ENCODE measurements at places on chromosomes 6 and 20.

- DNase-seq, result no peak
Observed at GRCh38 chr20:58377766-58378401, 11.1 kb upstream of the VAPB start.

DNA sequence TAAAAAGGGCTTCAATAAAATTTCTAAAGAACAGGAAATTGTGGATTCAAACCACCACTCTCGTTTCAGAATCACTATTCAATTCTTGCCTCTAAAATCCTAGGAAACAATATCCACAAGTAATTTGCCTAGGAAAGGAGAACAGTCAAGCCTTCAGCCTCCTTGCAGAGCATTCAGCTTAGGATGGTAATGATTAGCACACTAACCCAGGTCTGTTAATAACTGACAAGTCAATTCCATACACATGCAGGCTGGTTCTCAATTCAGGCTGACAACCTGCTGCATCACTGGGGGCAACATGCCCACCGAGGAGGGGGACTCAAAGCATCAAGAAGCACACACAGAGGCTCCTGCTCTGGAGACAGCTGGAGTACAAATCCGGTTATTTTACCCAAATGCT, 57.6 kb downstream of the GMDS start:
- no peak for DNase-seq

GRCh38 chr6:1704711-1705110, 95.0 kb downstream of the FOXC1 start:
- DNase-seq, result no peak

DNA sequence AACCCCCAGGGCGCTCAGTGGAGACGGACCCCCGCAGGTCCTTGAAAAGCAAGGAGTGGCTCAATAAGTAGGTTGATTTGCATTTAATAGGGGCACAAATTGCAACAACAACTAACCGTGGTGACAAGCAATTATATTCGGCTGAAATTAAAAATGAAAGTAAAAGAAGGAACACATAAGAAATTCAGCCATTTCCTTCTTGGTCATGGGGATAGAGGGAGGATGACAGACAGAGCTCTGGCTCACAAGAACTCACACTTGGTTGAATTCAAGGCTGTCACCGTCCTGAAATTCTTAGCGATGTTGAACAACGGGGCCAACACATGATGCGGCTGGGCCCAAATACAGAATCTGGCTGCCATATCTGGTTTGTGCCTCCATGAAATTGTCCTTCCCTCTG, 129.0 kb downstream of the EDN3 start:
- DNase-seq, result no peak

- no peak for DNase-seq
Observed at GRCh38 chr6:139801571-139802321, 427.3 kb upstream of the CITED2 start.

DNA sequence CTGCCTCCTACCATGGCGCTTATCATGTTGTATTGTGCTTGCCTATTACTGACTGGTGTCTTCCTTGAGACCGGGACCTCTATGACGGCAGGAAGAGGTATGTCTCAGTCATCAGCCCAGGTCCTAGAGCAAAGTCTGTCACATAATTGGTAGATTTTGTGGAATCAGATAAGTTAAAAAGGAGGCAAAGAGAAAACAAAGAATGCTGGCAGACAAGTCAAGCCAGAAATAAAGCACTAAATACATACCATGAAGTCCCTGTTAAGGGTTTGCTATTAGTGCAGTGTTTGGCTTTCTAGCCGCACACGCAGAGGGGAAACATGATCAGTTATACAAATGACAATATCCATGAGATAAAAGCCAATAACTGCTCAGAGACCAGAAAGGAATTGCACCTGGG, 6.0 kb downstream of the TOMM34 start:
- no peak for DNase-seq

DNA sequence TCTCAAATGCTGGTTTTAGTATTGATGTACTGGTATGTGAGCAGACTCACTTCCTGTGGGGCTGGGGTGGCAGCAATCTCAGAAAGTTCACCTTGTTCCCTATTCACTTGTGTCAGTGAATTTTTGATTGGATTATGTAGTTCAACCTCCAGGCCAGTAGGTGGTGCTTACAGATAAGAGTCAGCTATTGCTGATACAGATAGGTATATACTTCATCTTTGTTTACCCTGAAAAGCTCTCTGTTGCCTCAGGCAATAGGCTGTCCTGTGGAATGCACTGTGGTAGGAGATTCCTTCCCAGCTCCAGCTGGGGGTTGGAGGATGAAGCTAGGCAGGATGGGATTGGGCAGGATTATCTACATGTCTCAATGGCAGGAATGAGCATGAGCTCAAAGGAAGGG, 851.2 kb upstream of the EYS start:
- no peak for DNase-seq

GRCh38 chr20:62501801-62502495, 26.2 kb upstream of the GATA5 start:
- DNase-seq, result no peak

- DNase-seq, result peak; percentile 61
Observed at GRCh38 chr20:23362392-23363256, 642 bp downstream of the GZF1 start.

DNA sequence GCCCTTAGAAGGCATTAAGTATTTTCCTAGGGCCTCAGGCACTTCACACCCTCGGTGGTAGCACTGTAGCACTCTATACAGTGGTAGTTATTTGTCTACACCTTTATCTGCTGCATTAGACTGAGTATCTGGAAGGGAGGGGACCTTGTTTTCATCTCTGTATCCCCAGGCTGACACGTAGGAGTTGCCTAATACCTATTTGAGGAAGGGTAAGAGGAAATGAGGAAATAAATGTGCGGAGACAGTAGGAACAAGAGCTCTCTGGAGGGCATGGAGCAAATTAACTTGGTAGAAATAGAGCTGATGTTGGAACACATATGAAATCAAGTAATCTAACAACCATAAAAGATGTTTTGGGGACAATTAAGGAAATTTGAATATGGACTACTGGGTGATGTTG, 3.9 kb downstream of the CNPY3 start:
- no peak for DNase-seq

- peak; percentile 48 for DNase-seq
Observed at GRCh38 chr6:3919130-3919628, 70.0 kb downstream of the FAM50B start.

GRCh38 chr6:116369964-116370759, 585 bp upstream of the DSE start:
- no peak for DNase-seq

- DNase-seq, result peak; percentile 99
Observed at GRCh38 chr20:10228330-10228729, 9.7 kb downstream of the SNAP25 start.

DNA sequence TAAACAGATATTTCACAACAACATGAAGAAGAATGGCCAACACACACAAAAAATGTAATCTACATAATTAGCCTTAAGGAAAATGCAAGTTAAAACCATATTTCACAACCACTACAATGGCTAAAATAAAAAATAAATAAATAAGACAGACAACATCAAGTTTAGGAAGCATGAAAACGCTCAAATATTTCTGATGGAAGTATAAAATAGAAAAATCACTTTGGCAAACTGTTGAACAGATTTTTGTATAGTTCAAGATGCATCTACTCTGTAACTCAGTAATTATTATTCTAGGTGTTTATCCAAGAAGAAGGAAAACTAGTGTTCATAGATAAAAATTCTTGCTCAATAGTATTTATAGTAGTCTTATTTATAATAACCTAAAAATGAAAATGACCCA, 1410.1 kb upstream of the ADGRB3 start:
- no peak for DNase-seq

Measured in NCI-H510A treated with DMSO at 0.1 percent for 48 hours (cell line).